ENCODE measurements at places on chromosomes 7 and 10. TPM values are rescaled to one million over a fixed set of nuclear protein-coding genes. Genes with fewer than 3 reads are reported as not detected.

POU6F2 gene
- not detected for total RNA-seq

GATA3 gene
- 0.66 TPM for total RNA-seq

LMBR1 gene
- 64.7 TPM for total RNA-seq

ARF5 gene
- total RNA-seq = 140 TPM

SPACDR gene
- total RNA-seq = not detected

GRM3 gene
- not detected for total RNA-seq

FXYD4 gene
- not detected for total RNA-seq

DPYSL4 gene
- total RNA-seq = 0.22 TPM

ST8SIA6 gene
- not detected for total RNA-seq

VSIR gene
- 103 TPM for total RNA-seq

LHPP gene
- 18.1 TPM for total RNA-seq

CREB5 gene
- 16.3 TPM for total RNA-seq

SLC29A4 gene
- total RNA-seq = 20.7 TPM

AMZ1 gene
- total RNA-seq = 0.19 TPM

THSD7A gene
- total RNA-seq = 7.3 TPM

SEMA4G gene
- total RNA-seq = 0.51 TPM

RNF133 gene
- total RNA-seq = 0.85 TPM

TAS2R4 gene
- total RNA-seq = 0.51 TPM

CFAP70 gene
- 7.9 TPM for total RNA-seq

FAM237B gene
- total RNA-seq = not detected

CPA1 gene
- total RNA-seq = 0.66 TPM

HTR7 gene
- total RNA-seq = 0.65 TPM

CCDC146 gene
- total RNA-seq = 15.8 TPM

C1GALT1 gene
- 37.7 TPM for total RNA-seq

JCAD gene
- 33.8 TPM for total RNA-seq

LRIT1 gene
- total RNA-seq = not detected

AQP1 gene
- total RNA-seq = 310 TPM

TAS2R40 gene
- total RNA-seq = not detected

CADPS2 gene
- 27.9 TPM for total RNA-seq

ICA1 gene
- total RNA-seq = 55.4 TPM

CRPPA gene
- 1.5 TPM for total RNA-seq

GRID2IP gene
- not detected for total RNA-seq

COPS6 gene
- total RNA-seq = 57.1 TPM

AEBP1 gene
- total RNA-seq = 90.2 TPM

FAM25C gene
- total RNA-seq = not detected

ZMYND11 gene
- 68.8 TPM for total RNA-seq

AKR1C3 gene
- total RNA-seq = 181 TPM

NPFFR1 gene
- not detected for total RNA-seq

AKR1D1 gene
- not detected for total RNA-seq

FGL2 gene
- 38.1 TPM for total RNA-seq

ANLN gene
- total RNA-seq = 2.9 TPM

C10orf143 gene
- 4.9 TPM for total RNA-seq

SRGN gene
- 572 TPM for total RNA-seq

NXPH1 gene
- not detected for total RNA-seq

FOXP2 gene
- 19.2 TPM for total RNA-seq

ACTA2 gene
- total RNA-seq = 73.6 TPM

ASB15 gene
- total RNA-seq = not detected

PON1 gene
- not detected for total RNA-seq

OR2A5 gene
- total RNA-seq = not detected

OR2A42 gene
- not detected for total RNA-seq

MET gene
- 39.1 TPM for total RNA-seq

STAG3 gene
- 0.94 TPM for total RNA-seq
